ENCODE measurements at places on chromosomes 6 and 20. TPM values are rescaled to one million over a fixed set of nuclear protein-coding genes. Genes with fewer than 3 reads are reported as not detected.

The PERP gene
- 22.5 TPM for total RNA-seq

The PYGB gene
- 171 TPM for total RNA-seq

The TMC2 gene
- total RNA-seq: not detected

The SCGN gene
- total RNA-seq: not detected

The MATN4 gene
- total RNA-seq: 0.10 TPM

The WFDC10B gene
- not detected for total RNA-seq

The LST1 gene
- total RNA-seq: not detected

The RAE1 gene
- 22.3 TPM for total RNA-seq

DNA sequence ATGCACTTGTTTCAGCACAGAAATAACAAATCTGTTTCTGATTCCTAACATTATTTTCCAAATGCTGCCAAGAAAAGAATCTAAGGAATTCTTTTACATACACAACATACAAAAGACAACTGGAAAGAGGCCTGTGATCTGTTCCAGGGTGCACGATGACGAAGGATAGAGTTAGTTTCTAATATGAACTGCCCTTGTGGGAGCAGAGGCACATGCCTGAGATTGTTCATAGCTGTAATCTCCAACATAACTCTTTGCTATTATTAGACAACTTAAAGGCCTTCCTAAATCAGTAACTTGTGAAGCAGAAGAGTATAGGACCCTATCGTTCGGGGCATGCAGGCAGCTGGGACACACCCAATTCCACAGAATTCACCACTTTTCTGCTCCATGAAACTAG lies 41.2 kb upstream of the NHSL1 start:
- H3K4me3 ChIP-seq: peak overlapping the region; percentile 48
- no peak for DNase-seq
- H3K4me1 ChIP-seq: peaks cover 93% of the 10 kb centered on the region

DNA sequence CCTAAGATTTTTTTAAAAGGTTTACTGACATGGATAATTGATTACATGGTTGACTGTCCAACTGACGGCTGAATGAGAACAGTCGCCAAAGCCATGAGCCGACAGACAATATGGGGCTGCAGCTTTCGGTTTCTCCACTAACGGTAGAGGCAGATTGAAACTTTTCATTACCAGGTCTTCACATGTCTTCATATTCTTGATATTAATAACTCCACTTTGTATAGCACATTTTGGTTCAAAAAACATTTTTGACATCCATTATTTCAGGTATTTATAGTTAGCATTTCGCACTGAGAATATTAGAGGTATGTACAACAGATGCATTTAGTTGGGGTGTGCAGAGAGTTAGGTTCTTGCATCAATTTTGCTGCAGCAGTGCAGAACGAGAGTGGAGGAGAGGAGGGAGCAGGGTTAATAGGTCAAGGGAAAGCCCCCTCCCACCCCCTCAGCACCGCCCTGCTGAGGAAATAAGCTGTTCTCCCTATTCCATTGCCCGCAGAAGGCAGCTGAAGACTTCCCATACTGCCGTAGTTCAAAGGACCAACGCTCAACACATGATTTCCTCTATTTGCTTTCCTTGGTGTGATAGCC lies 73.6 kb upstream of the ADTRP start:
- H3K36me3 ChIP-seq: no peaks in the 10 kb centered on the region
- H3K27me3 ChIP-seq: no peaks in the 10 kb centered on the region
- no peak overlapping the region for H3K27ac ChIP-seq
- DNase-seq: no peak
- H3K4me1 ChIP-seq: peaks cover 34% of the 10 kb centered on the region
- no peak overlapping the region for H3K4me3 ChIP-seq

GRCh38 chr6:97586344-97586743 lies 303.3 kb upstream of the MMS22L start:
- H3K4me3 ChIP-seq: no peak overlapping the region
- no peak overlapping the region for H3K27ac ChIP-seq
- peaks cover 10% of the 10 kb centered on the region for H3K27me3 ChIP-seq
- no peak for DNase-seq
- no peaks in the 10 kb centered on the region for H3K36me3 ChIP-seq

DNA sequence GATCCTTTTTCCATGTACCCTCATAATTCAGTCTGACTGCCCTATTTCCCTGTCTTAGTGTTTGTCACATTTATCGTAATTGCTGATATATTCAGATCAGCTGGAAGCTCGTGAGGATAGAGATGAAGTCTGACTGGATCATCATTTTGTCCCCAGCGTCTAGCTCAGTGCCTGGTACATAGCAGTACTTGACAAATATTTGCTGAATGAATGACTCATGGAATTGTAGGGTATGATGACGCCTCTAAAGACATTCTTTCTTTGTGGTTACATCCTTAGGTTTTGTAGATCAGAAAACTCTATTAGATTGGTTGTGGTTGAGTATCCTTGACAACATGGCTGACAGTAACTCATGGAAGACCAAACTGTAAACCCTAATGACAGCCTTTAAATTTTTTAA lies 68.9 kb downstream of the MTHFD1L start:
- H3K4me1 ChIP-seq: peaks cover 45% of the 10 kb centered on the region
- H3K27me3 ChIP-seq: no peaks in the 10 kb centered on the region
- H3K36me3 ChIP-seq: peaks cover 29% of the 10 kb centered on the region

DNA sequence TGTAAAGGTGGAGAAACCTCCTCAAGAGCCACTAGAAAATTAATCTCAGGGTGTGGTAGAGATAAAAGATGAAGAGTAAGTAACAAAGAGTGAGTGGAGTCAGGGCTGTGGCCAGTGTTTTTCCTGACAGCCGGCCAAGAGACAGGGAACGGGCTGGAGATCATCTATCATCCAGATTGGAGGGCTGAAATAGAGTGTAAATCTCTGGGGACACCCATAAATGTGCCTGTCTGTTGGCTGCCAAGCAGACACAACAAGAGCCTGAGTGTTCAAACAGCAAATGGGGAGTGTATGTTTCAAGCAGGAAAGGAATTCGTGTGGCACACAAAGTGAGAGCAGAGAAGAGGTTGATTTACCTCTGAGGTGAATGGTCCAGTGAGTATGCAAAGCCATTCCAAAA lies 326.4 kb upstream of the KHDRBS2 start:
- DNase-seq: no peak
- H3K4me3 ChIP-seq: no peak overlapping the region
- H3K27ac ChIP-seq: no peak overlapping the region
- no peaks in the 10 kb centered on the region for H3K36me3 ChIP-seq

DNA sequence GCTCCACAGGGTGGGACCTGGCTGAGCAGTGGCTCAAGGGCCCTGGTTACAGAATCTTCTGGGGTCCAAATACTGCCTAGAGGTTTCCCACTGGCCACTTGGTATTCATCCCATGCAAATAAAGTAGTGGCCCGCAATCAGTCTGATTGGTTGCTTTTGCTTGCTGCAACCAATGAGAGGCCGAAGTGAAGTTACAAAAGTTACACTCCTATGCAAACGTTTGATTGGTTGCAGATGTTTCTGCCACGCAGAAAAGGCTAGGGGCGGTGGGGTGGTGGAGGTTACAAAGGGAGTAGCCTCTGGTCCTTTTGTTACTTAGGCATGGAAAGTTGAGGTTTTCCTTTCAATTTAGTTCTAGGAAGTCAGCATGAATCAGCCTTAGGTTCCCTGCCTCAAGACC lies 3.6 kb upstream of the NHLRC1 start:
- H3K4me3 ChIP-seq: no peak overlapping the region
- H3K4me1 ChIP-seq: peaks cover 11% of the 10 kb centered on the region
- no peaks in the 10 kb centered on the region for H3K27me3 ChIP-seq

DNA sequence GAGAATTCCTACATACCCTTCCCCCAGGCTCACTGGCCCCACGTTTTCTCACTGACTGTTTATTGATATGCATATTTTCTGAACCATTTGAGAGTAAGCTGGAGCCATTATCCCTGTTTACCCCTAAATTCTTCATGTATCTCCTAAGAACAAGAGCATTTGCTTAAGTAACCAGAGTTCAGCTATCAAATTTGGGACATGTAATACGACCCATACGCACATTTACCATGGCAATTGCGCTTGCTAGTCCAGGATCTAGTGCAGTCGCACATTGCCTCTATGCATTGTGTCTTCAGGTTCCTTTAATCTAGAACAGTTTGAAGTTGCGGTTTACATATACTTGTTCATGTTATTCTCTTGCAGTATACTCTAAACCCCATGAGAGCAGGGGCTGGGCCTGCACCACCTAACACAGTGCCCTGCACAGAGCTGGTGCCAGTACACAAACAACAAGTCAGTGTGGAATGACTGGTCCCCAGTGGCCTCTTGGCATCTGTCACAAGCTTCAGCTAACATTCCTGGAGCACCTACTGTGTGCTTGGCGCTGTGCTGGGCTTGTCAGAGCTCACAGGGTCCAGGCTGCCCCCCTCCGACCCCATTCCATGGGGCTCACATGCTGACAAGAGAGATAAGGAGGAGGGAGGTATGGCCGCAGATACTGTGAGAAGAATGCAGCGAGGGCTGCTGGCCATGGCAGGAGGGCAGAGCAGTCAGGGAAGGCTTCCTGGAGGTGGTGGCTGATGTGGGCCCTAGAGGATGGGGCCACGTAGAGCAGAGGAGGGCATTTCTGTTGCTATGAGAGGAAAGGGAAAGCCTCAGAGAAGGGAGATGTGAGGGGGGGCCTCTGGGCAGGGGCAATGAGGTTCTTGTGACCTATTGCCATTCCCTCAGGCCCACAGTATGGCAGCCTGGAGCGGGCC lies 28.1 kb downstream of the SPDEF start:
- no peaks in the 10 kb centered on the region for H3K36me3 ChIP-seq
- H3K27me3 ChIP-seq: no peaks in the 10 kb centered on the region
- DNase-seq: peak; percentile 58
- H3K4me1 ChIP-seq: peaks cover 8% of the 10 kb centered on the region
- H3K27ac ChIP-seq: no peak overlapping the region

DNA sequence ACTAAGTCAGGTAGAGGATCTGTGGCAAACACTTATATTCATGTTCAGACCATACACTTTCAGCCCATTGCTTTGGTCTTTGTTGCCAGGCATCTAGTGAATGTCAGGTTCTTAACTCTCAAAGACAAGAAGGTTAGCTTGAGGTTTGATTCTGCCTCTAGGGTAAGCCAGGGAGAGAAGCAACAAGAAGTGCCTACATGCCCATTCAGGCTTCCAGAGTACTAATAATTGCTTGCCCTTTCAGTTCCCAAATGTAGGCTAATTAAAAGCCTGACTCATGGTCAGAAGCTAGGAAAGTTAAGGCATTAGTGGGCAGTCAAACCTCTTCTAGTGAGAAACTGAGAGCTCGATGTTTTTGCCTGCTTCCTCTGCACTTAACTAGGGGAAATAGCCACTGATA lies 492.4 kb downstream of the PKHD1 start:
- peaks cover 4% of the 10 kb centered on the region for H3K36me3 ChIP-seq
- H3K27ac ChIP-seq: no peak overlapping the region
- DNase-seq: no peak
- no peaks in the 10 kb centered on the region for H3K27me3 ChIP-seq
- no peak overlapping the region for H3K4me3 ChIP-seq

DNA sequence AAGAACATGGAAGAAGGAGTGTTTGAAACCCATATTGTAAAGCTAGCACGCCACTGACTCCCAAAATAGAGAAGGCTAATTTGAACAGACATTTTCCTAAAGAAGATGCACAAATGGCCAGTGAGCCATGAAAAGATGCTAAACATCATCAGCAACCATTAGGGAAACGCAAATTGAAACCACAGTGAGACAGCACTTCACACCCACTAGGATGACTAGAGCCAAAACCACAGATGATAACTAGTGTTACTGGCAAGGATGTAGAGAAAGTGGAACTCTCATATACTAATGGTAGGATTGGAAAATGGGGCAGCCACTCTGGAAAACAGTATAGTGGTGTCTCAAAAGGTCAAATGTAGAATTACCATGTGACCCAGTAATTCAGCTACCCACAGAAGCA lies 58.2 kb downstream of the BMP7 start:
- no peak overlapping the region for H3K4me3 ChIP-seq
- H3K27ac ChIP-seq: no peak overlapping the region
- no peak for DNase-seq

Measured in chondrocyte (in vitro differentiated cells).